ENCODE measurements at places on chromosomes 12 and 14.

DNA sequence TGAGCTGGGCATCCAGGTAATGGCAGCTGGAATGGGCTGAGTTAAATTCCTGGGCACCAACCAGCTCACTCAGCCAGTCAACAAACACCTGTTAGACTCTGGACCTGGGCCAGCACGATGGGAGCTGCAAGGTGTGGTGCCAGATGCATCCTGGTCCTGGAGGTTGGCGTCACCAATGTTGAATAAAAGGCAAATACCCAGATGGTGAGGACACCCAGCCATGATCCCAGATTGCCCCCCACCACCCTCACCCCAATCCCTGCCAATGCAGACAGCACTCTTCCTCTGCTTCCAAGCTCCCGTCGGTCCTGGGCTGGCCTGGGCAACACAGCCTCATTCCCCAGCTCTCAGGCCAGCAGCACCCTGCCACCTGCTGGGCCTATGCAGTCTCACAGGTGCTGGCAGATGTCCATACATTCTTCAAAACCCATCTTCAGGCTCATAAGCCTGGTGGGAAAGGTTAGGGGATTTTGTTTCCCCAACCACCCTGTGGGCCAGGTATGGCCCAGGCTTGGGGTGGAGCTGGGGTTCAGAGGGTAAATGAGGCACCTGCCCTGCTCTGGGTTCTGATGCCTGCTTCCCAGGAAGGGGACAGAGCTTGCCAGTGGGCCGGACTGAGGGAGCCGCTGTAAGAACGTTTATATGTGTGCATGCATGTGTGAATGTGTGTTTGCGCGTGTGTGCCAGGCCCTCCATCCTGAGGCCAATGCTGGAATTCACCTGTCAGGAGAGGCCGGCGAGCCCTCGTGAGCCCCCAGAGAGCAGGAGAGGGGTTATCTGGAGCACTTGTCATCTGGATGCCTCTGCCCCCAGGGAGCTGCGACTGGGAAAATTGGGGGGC, 58.0 kb downstream of the LGMN start:
- no peak for DNase-seq

DNA sequence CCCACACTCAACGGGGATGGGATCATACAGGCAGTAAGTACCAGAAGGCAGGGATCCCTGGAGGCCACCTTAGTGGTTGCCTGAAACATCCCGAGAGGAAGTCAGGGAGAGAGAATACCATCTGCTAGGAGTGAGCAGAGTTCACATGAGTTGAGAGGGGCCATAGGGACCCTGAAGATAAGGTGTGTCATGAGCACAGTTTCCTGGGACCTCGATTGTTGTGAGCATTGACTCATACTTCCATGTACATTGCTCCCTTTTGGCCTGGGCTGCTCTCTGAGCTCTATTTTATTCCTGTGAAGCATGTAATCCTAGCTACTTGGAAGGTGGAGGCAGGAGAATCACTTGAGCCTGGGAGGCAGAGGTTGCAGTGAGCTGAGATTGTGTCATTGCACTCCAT, 120.5 kb downstream of the TBC1D30 start:
- no peak for DNase-seq

- no peak for DNase-seq
Measured at GRCh38 chr14:36660736-36661505, 739 bp upstream of the PAX9 start.

DNA sequence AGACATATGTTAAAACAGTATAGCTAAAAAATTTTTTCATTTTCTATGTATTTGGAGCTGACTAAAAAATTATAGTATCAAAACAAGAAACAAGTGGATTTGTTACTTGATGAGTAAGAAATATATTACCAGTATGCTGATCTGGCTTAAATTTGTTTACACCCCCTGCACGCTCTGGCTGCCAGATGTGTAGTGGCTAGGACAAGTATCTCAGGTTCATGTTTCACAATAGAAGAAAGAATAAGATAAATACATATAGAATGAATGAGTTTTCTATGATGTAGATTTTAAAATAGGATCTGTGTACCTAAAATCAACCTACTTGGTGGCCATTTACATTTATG, 13.1 kb downstream of the NAA30 start:
- DNase-seq: no peak

- DNase-seq: no peak
Measured at GRCh38 chr14:90330203-90331196, 1.2 kb downstream of the NRDE2 start.

GRCh38 chr12:45974171-45974719, 16.1 kb downstream of the SCAF11 start:
- DNase-seq: no peak

Data from CD4-positive, alpha-beta T cell treated with Interleukin-17A for 4 hours (primary cell).